ENCODE measurements at places on chromosomes 12 and 14. TPM values are rescaled to one million over a fixed set of nuclear protein-coding genes. Genes with fewer than 3 reads are reported as not detected.

The MLEC gene
- total RNA-seq = 266 TPM

The NTF3 gene
- total RNA-seq = 1.2 TPM

The ATP23 gene
- 10.2 TPM for total RNA-seq

The GLIPR1 gene
- 1.5 TPM for total RNA-seq

The INSM2 gene
- total RNA-seq = not detected

The RPGRIP1 gene
- total RNA-seq = 0.65 TPM

The RHOJ gene
- not detected for total RNA-seq

DNA sequence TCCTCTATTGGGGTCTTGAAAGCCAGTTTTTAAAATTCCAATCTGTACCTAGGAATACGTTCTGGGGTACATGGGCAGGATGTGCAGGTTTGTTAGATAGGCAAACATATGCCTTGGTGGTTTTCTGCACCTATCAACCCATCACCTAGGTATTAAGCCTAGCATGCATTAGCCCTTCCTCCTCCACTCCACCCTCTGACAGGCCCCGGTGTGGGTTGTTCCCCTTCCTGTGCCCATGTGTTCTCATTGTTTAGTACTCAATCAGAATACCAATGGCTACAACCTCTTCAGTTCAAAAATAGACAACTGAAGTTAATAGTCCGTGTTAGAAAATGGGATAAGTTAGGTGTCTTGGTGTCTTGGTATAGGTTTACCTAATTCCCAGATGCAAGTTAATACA, 3.4 kb downstream of the NTS start:
- H3K4me1 ChIP-seq = peaks cover 4% of the 10 kb centered on the region
- no peak overlapping the region for H3K4me3 ChIP-seq
- no peaks in the 10 kb centered on the region for H3K27me3 ChIP-seq
- H3K27ac ChIP-seq = no peak overlapping the region
- DNase-seq = no peak

GRCh38 chr12:26149968-26150500, 25.2 kb upstream of the BHLHE41 start:
- no peaks in the 10 kb centered on the region for H3K36me3 ChIP-seq
- H3K27me3 ChIP-seq = no peaks in the 10 kb centered on the region
- no peaks in the 10 kb centered on the region for H3K4me1 ChIP-seq
- DNase-seq = no peak
- no peak overlapping the region for H3K4me3 ChIP-seq

- DNase-seq = no peak
- H3K4me3 ChIP-seq = no peak overlapping the region
- no peak overlapping the region for H3K27ac ChIP-seq
- H3K36me3 ChIP-seq = no peaks in the 10 kb centered on the region
Observed at GRCh38 chr14:78700236-78700635, 530.1 kb downstream of the NRXN3 start.

DNA sequence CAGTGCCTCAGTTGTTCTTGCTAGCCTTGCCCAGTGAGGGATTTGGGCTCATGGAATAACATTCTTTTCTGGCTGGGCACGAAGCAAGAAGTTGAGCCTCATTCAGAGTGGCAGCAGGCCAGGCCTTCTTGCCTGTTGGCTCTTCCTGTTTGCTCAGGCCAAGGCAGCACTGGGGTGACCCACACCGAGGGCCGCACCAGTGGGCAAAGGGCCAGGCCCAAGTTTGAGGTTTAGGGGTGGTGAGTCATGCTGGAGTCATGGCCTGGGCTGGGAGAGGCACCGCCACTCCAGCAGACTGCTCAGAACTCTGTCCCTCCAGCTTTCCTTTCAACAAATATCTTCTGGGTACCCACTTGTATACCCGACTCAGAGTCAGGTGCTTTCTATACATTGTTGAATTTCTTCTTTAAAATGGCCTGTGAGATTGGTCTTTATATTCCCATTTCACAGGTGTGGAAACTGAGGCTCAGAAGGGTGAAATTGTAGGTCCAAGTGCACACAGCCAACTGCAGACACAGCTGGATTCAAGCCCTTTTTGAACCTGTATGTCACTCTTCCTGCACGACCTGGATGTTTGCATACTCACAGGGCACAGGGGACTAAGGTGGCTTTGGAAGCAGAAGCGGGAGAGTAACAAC, 279.4 kb downstream of the FOXN3 start:
- peaks cover 12% of the 10 kb centered on the region for H3K4me1 ChIP-seq
- no peak overlapping the region for H3K4me3 ChIP-seq
- H3K27ac ChIP-seq = no peak overlapping the region

GRCh38 chr14:105391541-105391940, 6.8 kb upstream of the TEX22 start:
- DNase-seq = no peak
- H3K36me3 ChIP-seq = 0 out of 2 replicates have a peak, but pooled peaks cover 3% of the 10 kb centered on the region

DNA sequence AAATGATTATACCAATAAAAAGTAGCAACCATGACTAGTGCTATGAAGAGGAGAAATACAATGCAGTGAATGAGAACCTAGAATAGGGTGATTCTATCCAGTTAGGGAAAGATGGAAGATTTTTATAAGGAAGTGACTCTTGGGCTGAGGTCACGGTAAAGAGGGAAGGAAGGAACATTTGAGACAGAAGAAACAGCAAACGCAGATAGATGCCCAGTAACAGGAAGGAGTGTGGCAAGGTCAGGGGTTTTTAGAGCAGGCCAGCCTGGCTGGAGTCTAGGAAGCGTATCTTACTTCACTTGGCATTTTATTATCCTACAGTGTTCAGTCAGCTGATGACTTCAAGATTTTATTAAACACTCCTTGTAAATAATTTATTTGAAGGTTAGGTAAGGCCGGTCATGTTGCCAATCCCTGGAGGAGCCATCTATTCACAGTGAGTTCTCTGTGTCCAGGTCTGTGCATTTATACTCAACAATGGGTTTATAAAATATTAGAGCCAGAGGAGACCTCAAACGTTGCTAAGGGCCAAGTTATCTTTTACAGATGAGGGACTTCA, 170.6 kb downstream of the PRKCH start:
- no peaks in the 10 kb centered on the region for H3K4me1 ChIP-seq
- H3K4me3 ChIP-seq = no peak overlapping the region
- no peak for DNase-seq
- H3K27ac ChIP-seq = no peak overlapping the region
- H3K36me3 ChIP-seq = no peaks in the 10 kb centered on the region

DNA sequence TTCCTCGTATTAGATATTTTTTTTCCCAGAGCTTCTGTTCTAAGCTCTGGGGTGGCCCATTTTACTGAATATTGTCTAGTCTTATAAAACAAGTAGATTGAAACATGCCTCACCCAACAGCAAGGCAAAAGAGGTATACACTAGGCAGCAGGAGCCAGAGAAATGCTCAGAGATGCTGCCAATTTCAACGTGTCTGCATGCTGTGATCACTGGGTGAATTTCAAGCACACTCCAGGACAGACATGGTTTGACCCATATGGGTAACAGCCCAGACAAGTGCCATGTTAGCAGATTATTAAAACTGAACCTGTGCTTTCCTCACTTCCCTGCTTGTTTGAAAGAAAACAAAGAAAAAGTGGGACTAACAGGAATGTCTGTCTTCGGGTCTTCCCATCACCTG, 321.3 kb downstream of the MED13L start:
- no peak overlapping the region for H3K27ac ChIP-seq
- no peaks in the 10 kb centered on the region for H3K27me3 ChIP-seq
- H3K36me3 ChIP-seq = peaks cover 12% of the 10 kb centered on the region
- H3K4me1 ChIP-seq = no peaks in the 10 kb centered on the region
- H3K4me3 ChIP-seq = no peak overlapping the region
- DNase-seq = no peak

DNA sequence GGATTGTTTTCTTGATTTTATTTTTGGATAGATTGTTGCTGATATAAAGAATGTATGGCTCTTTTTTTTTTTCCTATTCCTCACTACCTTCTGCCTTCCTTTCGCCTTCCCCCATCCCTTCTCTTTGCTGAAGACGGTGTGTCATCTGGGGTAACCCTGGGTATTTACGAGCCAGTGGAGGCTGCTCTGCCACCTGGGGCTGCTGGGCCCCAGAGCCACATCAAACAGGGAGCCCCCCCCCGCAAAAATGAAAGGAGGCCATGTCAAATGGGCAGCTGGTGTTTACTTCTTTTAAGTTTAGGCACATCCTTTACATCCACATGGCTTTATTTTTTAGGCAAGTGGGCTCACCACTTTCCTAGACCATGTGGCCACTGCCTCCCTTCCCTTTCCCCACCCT, 25.4 kb downstream of the CHST11 start:
- DNase-seq = no peak
- no peaks in the 10 kb centered on the region for H3K4me1 ChIP-seq
- H3K27ac ChIP-seq = no peak overlapping the region
- no peak overlapping the region for H3K4me3 ChIP-seq
- H3K27me3 ChIP-seq = no peaks in the 10 kb centered on the region

GRCh38 chr12:93029091-93029490, 100.0 kb upstream of the EEA1 start:
- no peaks in the 10 kb centered on the region for H3K27me3 ChIP-seq
- no peak overlapping the region for H3K27ac ChIP-seq
- no peak for DNase-seq
- H3K4me1 ChIP-seq = no peaks in the 10 kb centered on the region

DNA sequence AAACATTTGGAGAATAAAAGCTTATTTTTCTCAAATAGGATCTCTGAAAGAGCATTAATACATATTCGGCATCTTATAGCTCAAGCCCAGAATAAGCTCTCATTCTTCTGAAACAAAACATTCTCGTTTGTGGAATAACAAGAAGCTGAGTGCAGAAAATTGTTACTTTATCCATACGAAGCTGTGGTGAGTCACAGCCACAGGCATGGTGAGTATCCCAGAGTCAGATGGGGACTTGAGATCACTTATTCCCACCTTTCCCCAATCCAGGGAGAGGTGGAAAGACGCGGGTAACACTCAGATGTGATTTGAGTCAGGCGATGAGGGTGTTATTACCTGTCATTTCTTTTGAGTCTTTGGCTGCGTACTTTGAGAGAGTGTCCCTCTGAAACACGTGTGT, 214.6 kb upstream of the TMEM132C start:
- no peak overlapping the region for H3K27ac ChIP-seq
- no peak overlapping the region for H3K4me3 ChIP-seq
- DNase-seq = no peak
- H3K36me3 ChIP-seq = no peaks in the 10 kb centered on the region
- no peaks in the 10 kb centered on the region for H3K27me3 ChIP-seq
- H3K4me1 ChIP-seq = peaks cover 2% of the 10 kb centered on the region

DNA sequence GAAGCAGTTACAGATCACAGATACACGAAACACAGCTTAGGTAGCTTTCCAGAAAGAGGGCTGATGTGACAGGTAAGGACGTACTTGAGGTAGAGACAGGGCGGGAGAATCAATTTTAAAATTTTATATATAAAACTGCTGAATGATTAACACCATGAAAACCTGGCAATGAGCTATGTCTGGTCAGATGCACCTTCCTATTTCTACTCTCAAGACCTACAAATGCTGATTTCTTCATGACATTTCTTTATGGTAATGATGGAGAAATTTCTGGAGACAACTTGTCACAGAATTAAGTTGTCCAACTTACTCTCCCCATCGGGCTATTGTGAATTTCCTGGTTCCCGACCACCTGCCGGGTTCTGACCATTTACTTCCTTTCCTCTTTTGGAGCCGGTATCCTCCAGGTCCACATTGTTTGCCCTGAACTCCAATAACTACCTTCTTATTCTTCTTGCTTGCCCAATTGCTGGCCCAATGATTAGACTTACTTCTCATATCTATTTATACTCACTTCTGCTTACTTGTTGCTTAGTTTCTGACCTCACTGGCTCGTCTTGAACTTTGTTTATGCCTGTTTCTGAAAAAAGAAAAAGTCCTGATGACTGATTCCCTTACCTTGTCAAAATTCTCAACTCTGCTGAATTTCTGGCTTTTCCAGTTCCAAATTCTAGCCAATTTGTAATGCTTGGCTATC, 12.8 kb upstream of the ATP2B1 start:
- no peak for DNase-seq
- H3K36me3 ChIP-seq = no peaks in the 10 kb centered on the region
- H3K27me3 ChIP-seq = no peaks in the 10 kb centered on the region
- no peak overlapping the region for H3K4me3 ChIP-seq
- no peak overlapping the region for H3K27ac ChIP-seq

DNA sequence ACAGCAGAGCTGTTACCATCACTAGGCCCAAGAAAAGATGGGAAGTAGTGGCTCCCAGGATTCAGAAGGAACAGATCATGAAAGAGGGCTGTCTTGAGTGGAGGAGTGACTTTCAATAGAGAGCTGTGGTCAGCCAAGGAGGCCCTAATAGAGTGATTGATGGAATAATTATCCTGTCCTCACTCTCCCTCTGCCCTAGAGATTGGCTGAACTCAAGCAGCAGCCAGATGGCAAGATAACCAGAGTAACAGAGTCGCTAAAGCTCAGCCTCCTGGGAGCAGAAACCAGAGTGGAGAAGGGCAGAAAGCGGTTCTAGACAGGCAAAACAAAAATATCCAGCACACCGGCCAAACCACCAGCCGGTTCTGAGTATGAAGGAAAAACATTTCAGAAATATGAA, 23.1 kb downstream of the GMFB start:
- H3K4me1 ChIP-seq = no peaks in the 10 kb centered on the region
- DNase-seq = no peak
- H3K27me3 ChIP-seq = no peaks in the 10 kb centered on the region
- H3K4me3 ChIP-seq = no peak overlapping the region
- no peak overlapping the region for H3K27ac ChIP-seq
- no peaks in the 10 kb centered on the region for H3K36me3 ChIP-seq

DNA sequence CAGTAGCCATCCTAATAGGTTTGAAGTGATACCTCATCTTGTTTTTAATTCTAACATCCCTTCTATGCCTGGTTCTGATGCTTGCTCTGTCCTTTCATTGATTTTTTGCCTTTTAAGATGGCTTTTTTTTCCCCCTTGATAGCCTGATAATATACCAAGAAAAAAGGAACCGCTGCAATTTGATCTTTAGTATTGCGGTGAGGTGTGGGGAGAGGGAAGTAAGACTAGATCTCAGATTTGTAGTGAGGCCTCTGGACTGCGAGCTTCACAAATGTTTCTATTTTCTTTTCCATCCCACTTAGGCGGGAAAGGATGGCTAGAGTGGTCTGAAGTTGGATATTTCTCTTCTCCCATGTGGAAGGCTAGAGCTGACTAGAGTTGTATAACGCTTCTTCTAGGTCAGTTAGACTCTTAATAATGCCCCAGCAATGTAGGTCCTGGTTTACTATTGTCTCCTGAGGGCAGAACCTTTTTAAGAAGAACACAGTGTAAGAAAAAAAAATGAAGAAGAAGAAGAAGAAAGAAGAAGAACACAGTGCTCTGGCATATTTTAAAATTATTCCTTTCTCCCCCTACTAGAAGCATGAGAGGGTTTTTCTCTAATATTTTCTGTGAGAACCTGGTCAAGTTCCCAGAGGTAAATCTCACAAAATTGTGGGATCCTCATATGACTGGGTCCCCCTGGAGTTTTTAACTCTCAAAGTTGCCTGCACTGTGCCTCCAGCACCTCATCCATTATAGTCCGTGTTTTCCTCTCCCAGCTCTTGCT, 11.9 kb upstream of the KLRB1 start:
- H3K4me3 ChIP-seq = no peak overlapping the region
- no peak for DNase-seq
- H3K4me1 ChIP-seq = no peaks in the 10 kb centered on the region
- no peaks in the 10 kb centered on the region for H3K36me3 ChIP-seq

GRCh38 chr14:100440758-100441203, 117.6 kb downstream of the SLC25A47 start:
- no peaks in the 10 kb centered on the region for H3K4me1 ChIP-seq
- H3K4me3 ChIP-seq = no peak overlapping the region
- no peak overlapping the region for H3K27ac ChIP-seq
- no peak for DNase-seq

GRCh38 chr12:98803468-98804209, 158.5 kb downstream of the APAF1 start:
- H3K4me3 ChIP-seq = no peak overlapping the region
- no peaks in the 10 kb centered on the region for H3K36me3 ChIP-seq
- no peak for DNase-seq
- H3K4me1 ChIP-seq = no peaks in the 10 kb centered on the region
